ENCODE measurements at places on chromosomes 3 and 15.
A peak's percentile ranks its signal among the peaks of the same experiment; 100 is the strongest.

GRCh38 chr3:190585805-190586630, 72.1 kb downstream of the IL1RAP start:
- DNase-seq: no peak

DNA sequence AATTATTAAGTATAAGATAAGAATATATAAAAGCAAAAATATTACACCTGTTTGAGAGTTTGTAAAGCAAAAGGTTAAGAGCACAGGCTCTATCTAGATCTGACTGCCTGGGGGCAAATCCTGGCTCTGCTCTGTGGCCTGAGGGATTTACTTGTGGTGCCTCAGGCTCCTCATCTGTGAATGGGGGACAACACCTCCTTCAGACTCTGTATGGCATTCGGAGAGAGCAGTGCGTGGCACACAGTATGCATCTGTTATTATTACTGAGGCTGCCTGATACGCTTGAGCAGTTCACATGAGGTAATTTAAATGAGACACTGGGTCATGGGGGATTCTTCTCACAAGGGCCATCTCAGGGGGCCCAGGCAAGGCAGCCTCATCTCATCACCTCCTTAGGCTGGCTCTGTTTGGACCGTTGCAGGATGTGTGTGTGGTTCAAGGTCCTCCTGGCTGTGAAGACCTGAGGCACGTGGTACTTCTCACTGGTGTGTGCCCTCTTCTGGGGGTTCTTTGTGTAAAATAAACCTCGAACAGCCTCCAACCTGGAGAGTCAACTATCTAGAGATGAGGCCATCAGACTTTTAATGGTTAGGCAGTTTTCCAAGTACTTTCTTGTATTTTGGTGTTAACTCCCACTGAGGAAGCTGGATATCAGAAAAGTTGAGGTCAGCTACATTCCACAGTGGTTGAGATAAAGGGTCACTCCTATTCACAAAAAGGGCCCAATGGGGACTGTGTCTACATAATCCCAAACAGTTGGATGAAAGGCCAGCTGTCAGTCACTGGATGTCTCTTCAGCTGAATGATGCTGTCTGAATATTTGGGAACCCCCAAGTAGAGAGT, 9.0 kb downstream of the GNB5 start:
- DNase-seq: no peak

DNA sequence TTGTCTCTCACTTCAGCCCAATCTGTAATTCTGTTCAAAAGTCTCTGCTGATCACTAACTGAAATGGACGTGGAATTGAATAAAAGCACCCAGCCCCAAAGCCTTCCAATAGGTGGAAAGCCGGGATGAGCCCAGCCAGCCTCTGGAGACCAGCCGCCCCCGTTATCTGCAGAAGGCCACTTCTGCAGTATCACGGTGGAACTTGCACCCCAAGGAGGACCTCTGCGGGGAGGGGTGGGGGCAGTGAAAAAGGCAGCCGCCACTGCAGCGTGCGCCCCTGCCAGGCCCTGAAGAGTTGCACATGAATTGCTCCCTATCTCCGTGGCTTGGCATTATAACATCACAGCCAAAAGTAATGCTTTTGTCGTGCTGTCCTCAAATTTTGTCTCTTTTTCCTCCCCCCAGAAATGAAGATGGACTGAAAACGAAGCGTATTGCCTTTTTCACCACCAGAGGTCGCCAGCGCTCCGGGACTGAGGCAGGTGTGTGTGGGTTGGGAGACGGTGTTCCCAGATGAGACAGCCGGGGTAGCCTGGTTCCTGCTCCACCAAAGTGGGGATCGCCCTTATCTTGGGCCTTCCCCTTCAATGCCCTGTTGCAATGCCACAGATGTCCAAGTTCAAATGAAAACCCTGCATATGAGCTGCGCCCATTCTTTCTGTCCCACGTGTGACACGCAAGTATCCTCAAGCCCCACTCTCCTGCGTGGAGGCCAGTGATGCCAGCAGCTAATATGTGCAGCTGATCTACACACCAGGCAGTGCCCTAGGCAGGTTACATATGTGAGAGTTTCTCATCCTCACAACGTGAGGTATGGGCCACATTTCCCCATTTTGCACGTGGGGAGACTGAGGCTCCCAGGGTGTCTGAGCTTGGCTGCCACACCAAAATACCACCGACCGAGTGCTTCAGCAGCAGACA, 96.0 kb downstream of the LRRK1 start:
- DNase-seq: no peak

DNA sequence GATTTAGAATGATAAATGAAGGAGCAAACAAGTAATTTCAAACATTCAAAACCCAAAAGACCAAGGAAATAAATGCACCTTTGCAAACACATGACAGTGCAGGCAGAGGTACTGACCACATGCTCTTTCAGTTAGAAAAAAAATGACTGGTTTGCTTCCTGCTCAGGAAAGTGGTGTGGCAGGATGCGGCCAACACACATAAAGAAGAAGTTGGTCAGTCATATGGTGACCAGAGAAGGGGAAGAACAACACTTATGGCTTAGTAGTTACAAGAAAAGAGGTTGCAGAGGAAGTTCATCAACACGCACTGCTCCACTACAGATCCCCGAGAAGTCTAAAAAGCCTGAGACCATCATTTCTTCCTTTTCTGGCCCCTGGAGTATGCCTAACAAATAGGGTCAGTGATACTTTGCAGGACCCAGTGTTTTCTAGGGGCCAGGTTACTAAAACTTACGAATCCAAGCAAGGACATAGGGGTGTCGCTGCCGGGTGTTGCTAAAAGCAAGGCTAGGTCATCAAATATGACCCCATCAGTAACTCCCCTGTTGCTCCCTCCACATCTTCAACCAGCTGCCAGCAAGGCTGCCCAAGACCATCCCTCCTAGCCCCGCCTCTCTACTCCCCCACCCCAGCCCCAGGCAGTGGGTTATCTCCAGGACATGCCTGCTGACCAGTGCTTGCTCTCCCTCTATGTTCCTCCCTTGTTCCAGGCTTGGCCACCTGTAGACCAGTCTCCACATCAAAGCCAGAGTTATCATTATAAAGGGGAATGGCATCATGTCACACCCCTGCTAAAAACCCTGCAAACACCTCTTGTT, 11.2 kb downstream of the ATP8B4 start:
- DNase-seq: no peak

DNA sequence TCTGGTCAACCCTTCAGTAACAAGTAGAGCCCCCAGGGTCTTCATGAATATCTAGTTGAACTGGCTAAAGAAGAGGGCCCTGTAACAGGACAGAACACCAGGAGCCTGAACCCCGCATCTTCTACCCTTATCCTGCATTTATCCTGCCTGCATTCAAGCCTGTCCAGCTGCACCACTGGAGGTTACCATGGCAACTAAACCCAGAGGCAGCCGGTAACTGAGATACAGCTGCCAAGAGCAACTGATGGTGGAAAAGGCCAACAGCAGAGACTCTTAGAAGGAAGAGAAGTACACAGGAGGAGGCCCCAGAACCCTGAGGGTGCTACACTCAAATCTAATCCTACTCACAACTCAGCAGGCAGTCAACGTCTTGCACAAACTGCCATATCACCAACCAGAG, 3.7 kb upstream of the PRKAR2A start:
- DNase-seq: peak; percentile 73

GRCh38 chr3:175193815-175194518, 334.8 kb downstream of the NAALADL2 start:
- DNase-seq: no peak

All from NCI-H524 treated with DMSO at 0.1 percent for 48 hours (cell line).